ENCODE measurements at places on chromosomes 2 and 18. TPM values are rescaled to one million over a fixed set of nuclear protein-coding genes. Genes with fewer than 3 reads are reported as not detected.

NDUFS1 gene
- total RNA-seq: 146 TPM

POTEJ gene
- not detected for total RNA-seq

IL36RN gene
- total RNA-seq: not detected

UBR3 gene
- total RNA-seq: 24.5 TPM

AFF3 gene
- total RNA-seq: 1.9 TPM

BCL2 gene
- 5.4 TPM for total RNA-seq

LRATD1 gene
- not detected for total RNA-seq

CNTNAP5 gene
- not detected for total RNA-seq

SULT1C2 gene
- not detected for total RNA-seq

NDC80 gene
- 67.2 TPM for total RNA-seq

PLGLB2 gene
- 7.0 TPM for total RNA-seq

MERTK gene
- total RNA-seq: 0.23 TPM

IL1F10 gene
- total RNA-seq: not detected

UCN gene
- total RNA-seq: 1.3 TPM

DSEL gene
- total RNA-seq: 6.2 TPM

SPC25 gene
- 28.1 TPM for total RNA-seq

CXCR4 gene
- not detected for total RNA-seq

CSRNP3 gene
- not detected for total RNA-seq

DNA sequence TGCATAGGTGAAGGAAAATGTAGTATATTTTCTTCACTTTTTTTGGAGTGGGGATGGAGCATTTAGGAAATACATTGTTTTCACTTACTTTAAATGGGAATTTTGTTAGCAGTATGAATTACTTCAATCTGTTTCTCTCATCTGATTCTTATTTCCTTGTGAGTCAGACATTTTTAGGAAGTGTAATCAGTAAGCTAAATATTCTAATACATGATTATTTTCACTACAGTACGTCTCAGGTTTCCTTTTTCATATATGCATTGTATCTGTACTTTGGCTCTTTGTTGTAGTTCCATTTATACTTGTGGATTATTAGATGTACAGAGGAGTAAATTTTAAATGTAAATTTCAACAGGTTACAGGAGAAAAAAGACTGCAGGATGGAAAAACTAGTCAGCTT is 27.9 kb downstream of the GPD2 start:
- no peak for DNase-seq

- no peak for DNase-seq
Observed at GRCh38 chr2:200147371-200147770, 159.1 kb upstream of the SPATS2L start.

DNA sequence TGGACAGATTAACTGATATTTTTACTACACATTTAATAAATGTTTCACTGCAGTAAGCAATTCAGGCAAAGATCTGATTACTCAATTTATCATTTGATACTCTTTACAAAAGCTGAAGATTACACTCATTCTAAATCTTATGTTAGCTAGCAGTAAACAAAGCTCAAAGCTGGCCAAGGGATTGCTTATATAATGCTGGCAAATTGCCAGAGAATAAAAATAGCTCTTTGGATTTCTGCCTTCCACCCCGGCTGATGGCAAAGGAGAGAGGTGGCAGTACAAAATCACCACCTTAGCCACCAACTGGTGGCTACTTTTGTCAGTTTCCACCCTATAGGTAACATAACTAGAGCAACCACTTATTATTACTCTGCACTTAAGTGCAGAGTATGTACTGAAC is 320.5 kb downstream of the FSIP2 start:
- no peak for DNase-seq

GRCh38 chr2:184047536-184047935 is 550.8 kb upstream of the ZNF804A start:
- DNase-seq: no peak

DNA sequence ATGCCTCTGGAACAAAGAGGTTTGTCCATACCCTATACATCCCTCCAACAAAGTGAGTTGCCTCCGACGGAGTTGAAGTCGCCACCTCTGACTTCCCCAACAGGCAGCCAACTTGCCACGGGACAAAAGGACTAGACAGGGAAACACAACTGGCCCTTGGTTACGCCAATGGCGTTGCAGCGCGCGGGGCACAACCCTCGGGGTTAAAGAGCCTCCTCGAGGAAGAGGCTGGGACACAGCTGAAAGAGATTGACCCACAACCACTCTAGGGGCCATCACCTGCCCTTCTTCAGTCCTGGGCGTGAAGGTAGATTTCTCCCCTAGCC is 545 bp downstream of the GTF3C2 start:
- peak; percentile 59 for DNase-seq

GRCh38 chr2:62831729-62832128 is 126.2 kb downstream of the EHBP1 start:
- DNase-seq: no peak

GRCh38 chr18:56168049-56168781 is 470.2 kb downstream of the TXNL1 start:
- DNase-seq: peak; percentile 18

DNA sequence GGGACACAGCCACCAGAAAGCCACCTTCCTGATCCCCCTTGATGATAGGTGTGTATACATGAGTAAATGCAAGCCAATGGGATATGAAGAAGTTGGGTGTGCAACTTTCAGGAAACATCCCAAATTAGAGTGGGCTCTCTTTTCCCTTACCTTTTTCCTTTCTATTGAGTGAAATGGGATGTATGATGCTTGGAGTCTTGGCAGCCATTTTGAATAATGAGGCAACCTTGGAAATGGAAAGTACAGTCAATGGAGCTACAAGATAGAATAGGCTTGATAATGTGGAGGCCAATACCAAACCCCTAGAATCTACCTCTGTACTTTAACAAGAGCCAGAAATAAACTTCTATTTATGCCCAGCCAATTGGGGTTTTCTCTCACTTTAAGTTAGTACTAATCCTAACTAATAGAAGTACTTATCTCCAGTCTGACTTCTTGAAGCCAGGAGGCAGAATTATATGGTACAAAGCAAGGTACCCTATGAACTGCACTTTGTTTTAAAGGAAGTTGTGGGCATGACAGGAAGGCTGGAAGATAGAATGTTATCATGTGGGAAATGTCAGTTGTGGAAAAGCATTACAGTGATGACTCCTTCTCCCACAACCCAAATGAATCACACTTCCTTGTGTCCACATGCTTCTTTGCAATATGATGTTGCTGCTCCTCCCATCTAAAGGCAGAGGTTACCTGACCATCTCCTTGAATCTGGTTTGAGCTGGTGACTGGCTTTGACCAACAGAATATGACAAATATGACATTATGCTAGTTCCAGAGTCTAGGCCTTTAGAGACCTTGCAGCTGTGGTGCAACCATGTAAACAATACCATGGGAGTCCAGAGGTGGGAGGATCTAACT is 12.9 kb upstream of the NABP1 start:
- no peak for DNase-seq

GRCh38 chr2:109340381-109340780 is 211.4 kb downstream of the SH3RF3 start:
- DNase-seq: no peak

- DNase-seq: no peak
Observed at GRCh38 chr2:189933041-189933440, 129.5 kb downstream of the MSTN start.

- no peak for DNase-seq
Observed at GRCh38 chr2:181684454-181685149, 4.3 kb upstream of the NEUROD1 start.

- DNase-seq: no peak
Observed at GRCh38 chr2:144181001-144181400, 338.9 kb downstream of the ZEB2 start.

- DNase-seq: no peak
Observed at GRCh38 chr2:134724341-134724740, 5.5 kb upstream of the TMEM163 start.

DNA sequence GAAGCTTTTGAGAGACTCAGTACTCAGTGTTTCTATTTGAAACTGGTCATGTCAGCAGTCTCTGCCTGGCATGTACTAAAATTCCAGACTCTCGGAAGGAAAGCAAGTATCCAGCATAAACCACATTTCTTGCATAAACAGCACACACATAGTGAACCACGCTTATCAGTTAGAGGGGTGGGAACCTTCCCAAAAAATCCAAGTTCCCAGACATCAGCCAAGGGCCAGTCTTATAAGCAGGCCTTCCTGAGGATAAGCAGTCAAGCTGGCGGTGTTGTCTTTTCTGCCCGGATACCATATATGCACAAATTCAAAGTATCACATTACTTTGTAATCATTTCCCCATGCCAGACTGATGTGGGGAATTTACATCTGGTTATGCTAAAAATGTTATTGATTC is 73.6 kb downstream of the ST6GAL2 start:
- no peak for DNase-seq

DNA sequence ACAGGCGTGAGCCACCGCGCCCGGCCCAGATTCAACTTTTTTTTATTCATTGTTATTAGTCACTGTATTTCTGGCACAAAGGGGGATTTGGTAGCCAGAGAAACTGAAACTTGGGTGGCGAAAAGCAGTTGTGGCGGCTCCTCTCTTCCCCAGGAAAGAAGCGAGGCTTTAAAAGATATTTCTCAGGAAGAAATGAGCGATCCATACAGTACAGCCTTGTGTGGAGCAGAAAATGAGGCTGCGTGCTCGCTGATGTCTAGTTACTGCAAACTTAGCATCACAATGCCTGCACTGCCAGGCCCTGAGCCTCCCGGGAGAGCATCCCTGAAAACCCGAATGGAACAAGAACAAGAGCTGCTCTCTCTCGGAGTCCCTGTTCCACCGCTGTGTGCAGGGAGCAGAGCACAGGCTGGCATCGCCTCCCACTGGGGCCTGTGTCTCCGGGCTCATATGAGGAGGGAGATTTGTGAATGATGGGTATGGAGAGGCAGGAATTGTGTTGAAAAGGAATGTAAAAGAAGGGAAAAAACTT is 234.0 kb downstream of the ZNF516 start:
- DNase-seq: no peak

DNA sequence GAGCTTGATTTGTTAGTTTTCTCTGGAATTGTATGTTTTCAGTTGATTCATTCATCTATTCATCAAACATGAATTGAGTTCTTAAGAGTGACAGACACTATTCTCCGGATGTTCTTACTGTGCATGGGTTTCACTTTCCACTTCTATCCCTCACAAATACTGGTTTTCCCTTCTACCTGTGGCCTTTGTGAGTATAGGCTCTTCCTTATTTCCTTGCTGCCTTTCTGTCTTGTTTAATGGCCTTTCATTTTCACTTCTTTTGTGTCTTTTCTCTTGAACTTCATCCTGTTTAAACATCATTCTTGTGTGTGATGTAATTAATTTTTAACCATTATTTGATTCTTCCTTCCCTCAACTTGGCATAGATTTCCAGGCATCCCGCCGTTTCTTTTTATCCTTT is 90.7 kb downstream of the CRIM1 start:
- no peak for DNase-seq

GRCh38 chr2:198309673-198310280 is 505.4 kb downstream of the PLCL1 start:
- peak; percentile 13 for DNase-seq

GRCh38 chr2:165969227-165969626 is 15.7 kb upstream of the TTC21B start:
- DNase-seq: no peak

GRCh38 chr2:237011206-237011795 is 74.4 kb upstream of the COPS8 start:
- DNase-seq: no peak

DNA sequence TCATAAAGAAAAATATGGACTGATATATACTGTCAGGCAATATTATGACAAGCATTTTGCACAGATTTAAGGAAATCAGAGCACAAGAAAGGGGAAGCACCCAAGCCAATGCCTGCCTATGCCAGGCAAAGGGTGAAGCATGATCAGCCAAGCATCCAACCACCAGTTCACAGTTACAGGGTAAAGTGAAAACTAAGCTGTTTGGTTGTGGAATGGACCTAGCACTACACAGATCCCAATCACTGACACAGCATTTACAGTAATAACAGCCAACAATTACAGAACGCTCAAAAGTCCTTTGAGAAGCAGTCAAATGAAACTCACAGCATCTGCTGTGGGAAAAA is 90.3 kb downstream of the SP3 start:
- no peak for DNase-seq

DNA sequence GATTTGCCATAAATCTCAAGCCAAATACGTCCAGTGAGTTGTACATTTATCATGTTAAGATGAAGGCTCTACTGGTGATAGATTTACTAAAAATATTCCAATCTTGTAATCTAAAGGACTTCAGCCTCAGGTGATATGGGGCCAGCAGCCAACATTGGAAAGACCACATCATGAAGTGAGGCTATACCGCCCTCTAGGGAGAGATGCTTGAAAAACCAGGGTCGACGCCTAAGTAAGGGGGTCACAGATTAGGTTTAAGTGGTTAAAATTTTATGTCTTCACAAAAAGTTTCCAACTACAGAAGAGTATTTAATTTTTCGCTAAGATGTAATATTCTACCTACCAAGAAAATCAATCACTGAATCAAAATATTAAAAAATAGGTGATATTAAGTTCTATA is 33.3 kb downstream of the DOCK10 start:
- DNase-seq: no peak

DNA sequence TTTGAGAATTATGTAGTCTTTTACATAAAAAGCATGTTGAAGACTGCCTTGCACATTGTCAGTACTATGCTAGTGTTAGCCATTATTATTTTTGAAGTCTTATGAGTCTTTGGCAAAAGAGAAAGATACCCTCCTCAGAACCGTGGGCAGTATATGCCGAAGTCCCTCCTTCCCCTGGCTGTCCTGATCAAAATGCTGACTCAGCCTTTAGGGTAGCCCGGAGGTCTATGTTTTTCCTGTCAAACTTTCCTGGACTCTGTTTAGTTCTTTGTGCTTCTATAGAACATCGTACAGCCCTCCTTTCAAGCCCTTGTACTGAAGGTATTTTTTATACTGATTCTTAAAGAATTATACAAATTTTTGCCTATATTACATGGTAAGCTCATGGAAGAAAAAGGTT is 264.7 kb upstream of the ATP5MC3 start:
- no peak for DNase-seq

GRCh38 chr2:113122364-113122763 is 5.0 kb upstream of the IL1RN start:
- no peak for DNase-seq

GRCh38 chr2:124112206-124112605 is 87.1 kb downstream of the CNTNAP5 start:
- DNase-seq: no peak

DNA sequence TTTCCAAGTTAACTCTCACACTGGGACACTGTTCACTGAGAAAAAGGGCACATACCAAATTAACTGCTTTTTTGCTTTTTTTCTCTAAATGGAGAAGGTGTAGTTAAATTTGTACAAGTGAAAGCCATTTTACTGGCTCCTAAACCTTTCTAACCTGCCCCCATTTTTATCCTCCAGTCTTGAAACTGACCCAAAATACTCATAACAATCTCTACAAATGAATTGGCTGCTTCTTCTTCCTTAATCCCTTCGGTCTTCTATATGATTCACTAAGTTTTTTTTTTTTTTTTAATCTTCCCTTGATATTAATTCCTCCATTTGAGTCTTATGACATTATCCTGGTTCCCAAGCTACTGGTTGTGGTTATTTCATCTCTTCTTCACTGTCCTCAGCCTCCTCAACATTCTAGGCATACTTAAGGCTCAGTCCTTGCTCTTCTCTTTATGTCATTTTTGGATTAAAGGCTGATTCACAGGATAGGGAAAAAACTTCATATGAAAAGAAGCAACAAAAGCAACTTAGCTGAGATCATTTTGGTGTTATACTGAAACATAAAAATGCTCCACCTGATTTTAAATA is 19.8 kb downstream of the ORC2 start:
- no peak for DNase-seq

All from MG63 (cell line).